Activated naive CD4-positive, alpha-beta T cell treated with Interleukin-2 at 50 U/mL for 16 hours (primary cell): ENCODE measurements at places on chromosomes 6 and 20.

DNA sequence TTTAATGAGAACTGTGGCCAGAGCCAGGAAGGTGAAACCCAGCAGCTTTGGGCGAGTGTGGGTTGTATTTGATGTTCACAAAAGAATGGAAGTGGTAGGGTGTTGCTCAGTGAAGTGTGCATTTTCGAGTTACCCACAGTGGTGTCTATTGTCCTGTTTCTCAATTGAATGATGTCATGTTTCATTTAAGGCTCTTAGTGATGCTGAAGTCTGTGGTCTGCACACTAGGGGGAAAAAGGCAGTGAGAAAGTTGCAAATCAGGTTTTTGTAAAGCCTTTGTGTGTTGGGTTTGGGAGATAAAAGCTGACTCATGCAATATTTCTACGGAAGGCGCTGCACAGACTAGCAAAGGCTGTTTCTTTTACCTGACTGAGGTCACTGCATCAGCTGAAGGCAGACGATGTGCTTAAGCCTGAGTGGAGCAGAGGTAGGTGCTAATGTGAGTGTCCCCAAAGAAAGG lies 121.1 kb downstream of the PLEKHG1 start:
- DNase-seq = no peak

GRCh38 chr20:35290186-35290886 lies 1.9 kb downstream of the FAM83C start:
- no peak for DNase-seq

DNA sequence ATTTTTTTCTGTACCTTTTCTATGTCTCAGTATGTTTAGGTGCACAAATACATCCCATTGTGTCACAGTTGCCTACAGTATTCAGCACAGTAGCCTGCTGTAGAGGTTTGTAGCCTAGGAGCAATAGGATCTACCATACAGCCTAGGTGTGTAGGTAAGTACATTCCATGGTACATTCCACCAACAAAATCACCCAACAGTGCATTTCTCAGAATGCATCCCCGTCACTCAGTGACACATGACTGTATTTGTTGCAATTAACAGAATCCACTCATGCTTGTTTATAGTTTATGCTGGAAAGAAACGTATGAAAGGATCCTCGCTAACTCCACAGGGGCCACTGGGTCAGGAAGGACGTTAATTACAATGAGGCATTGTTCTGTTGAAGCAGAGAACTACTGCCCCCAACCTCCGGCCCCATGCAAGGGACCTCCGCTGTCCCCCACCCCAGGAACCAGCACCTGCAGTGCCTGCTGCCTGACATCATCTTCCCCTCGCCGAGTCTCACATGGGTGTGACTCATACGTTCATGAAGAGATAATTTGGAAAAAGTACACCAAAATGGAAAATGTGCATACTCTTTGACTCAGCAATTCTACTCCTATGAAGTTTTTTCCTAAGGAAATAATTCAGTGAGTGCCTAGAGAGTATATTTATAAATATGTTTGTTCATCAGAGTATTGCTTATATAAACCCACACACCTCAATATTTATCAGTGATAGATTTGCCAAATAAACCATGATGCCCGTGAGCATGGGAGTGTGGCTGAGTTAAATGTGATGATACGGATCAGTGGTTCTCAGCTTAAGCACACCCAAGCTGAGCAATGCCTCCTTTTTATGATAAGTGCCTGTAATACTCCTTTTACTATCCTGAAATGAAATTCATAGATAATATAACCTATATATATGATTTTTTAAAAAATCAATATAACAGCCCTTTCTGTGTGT lies 156.4 kb upstream of the ECI2 start:
- no peak for DNase-seq

GRCh38 chr6:12359036-12359435 lies 68.9 kb downstream of the EDN1 start:
- no peak for DNase-seq

DNA sequence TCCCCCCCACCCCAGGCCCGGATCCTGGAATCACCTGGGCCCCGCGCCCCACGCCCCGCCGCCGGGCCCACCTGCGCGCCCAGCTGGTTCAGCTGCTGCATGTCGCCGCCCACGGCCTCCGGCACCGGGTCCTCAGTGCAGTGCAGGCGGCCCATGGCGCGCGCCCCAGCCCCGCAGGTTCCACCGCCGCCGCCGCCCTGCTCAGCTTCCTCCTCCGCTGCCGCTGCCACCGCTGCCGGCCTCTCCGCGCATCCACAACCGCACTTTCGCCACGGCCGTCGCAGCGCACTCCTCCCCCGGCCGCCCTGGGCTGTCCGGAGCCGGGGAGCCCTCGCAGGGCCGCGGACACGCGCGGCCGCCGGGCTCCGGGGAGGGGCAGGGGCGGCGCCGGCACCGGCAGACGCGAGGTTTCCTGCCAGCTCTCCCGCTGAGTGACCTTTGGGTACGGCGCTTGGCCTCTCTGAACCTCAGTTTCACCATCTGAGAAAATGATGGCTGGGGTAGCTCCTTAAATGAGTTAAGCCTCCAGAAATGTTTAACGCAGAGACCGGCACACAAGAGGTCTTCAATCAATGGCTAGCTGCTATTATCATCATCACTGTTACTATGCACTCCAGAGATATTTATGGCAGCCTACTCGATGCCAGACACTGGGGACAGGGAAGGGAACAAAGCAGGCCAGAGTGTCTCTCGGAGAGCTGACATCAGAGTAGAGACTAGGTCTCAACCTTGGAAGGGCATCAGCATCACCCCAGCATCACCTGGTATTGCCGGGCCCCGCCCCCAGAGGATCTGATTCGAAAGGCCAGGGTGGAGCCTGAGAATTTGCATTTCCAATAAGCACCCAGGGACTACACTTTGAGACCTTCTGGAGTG lies at the start of gene COMMD7:
Gene COMMD7, minus strand, starts transcription at position 231 of the 876 bp plus-strand sequence. Its CDS starts 76 bp downstream, at position 155.
- DNase-seq = peak; percentile 73

GRCh38 chr6:148523048-148523447 lies 180.4 kb downstream of the SASH1 start:
- DNase-seq = no peak

GRCh38 chr6:166905505-166906134 lies 50.7 kb downstream of the RNASET2 start:
- DNase-seq = no peak

DNA sequence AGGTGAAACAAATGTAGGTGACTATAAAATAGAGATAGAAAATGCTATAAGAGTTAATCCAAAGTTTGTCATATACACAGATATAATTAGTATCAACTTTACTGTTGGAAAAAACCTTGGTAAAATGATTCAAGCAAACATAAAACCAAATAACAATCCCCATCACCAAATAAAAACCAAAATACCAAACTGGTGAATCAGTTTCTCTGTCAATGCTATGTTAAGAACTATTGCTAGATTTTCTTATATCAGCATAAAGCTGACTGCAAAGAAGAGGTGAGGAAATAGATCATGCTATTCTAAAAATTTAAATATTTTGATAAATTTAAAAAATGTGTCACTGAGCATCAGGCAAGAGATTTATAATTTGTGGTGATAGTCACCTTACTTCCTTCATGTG lies 658.4 kb downstream of the PHF3 start:
- no peak for DNase-seq

DNA sequence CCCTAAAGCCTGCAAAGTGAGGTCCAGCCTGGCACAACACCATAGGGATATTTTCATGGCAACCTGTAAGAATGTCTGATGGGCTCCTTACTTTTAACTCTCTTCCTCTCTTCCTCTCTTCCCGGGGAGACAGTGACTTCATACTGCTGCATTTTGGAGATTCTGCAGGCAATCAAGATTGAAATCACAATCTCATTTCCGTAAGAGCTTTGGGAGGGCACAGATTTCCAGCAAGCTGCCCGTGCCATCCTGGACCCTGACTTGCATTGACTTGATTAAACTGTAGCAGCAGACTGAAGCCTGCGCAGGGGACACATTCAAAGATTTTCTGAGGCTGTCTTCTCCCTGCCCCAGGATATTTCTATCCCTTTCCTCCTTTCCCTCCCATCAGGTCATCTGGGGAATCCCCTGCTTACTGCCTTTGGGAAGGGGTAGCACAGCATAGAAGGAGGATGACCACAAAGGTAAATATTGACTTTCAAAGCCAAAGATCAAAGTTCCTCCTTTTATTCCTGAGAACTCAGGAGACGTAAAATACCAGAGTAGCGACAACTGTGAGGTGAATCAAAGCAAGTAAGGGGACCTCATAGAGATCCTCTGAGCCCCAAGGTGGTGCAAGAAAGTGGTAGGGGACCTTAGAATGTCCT lies 504.0 kb upstream of the ARID1B start:
- DNase-seq = no peak

DNA sequence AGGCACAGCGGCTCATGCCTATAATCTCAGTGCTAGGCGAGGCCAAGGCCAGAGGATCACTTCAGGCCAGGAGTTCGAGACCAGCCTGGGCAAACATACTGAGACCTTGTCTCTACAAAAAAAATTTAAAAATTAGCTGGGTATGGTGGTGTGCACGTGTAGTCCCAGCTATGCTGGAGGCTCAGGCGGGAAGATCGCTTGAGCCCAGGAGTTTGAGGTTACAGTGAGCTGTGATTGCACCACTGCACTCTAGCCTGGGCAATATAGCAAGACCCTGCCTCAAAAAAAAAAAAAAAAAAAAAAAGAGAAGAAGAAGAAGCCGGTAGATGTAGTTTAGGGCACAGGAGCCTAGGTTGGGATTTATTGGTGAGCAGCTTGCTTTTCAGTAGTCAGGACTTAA lies 20.7 kb downstream of the MTHFD1L start:
- no peak for DNase-seq

- DNase-seq = peak; percentile 57
Measured at GRCh38 chr20:62938105-62938888, at the start of gene GID8. Gene GID8, plus strand, starts transcription at chr20:62938147. Its CDS starts 3,356 bp downstream, at chr20:62941503.
